ENCODE measurements at places on chromosomes 13 and 19. TPM values are rescaled to one million over a fixed set of nuclear protein-coding genes. Genes with fewer than 3 reads are reported as not detected.

The CEACAM20 gene
- 0.06 TPM for polyA plus RNA-seq

DNA sequence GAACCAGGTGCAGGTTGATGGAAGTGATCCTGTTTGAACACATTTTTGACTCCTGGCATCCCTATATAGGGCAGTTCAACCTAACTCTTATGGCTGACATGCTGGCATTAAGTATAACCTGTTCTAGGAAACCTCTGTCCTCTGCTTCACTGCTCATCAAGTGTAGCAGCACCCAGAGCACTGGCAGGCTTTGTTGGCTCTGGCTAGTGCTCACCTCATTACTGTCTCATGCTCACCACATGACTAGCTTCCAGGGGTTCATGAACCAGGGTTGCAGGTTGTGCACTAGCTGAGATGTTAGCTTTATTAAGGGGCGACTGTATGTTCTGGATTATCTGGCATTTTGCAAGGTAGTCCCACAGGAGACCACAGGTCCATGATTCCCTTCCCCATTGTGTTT is 63.6 kb downstream of the B3GLCT start:
- H3K27me3 ChIP-seq, result no peaks in the 10 kb centered on the region
- H3K36me3 ChIP-seq, result no peaks in the 10 kb centered on the region
- no peak for DNase-seq

- H3K27me3 ChIP-seq, result no peaks in the 10 kb centered on the region
- H3K4me3 ChIP-seq, result no peak overlapping the region
- no peaks in the 10 kb centered on the region for H3K4me1 ChIP-seq
- no peak overlapping the region for H3K27ac ChIP-seq
- H3K36me3 ChIP-seq, result no peaks in the 10 kb centered on the region
These were observed 79.9 kb upstream of the GPC6 start for GRCh38 chr13:93146584-93147297.

The MAST1 gene
- 0.46 TPM for polyA plus RNA-seq

The IGFL1 gene
- polyA plus RNA-seq, result not detected

- H3K27me3 ChIP-seq, result no peaks in the 10 kb centered on the region
- H3K27ac ChIP-seq, result no peak overlapping the region
- no peak overlapping the region for H3K4me3 ChIP-seq
- H3K4me1 ChIP-seq, result no peaks in the 10 kb centered on the region
These were observed 6.1 kb downstream of the FCGBP start for GRCh38 chr19:39928357-39928725.

The TNNI3 gene
- polyA plus RNA-seq, result not detected
